ENCODE measurements at places on chromosomes 1 and 21.

DNA sequence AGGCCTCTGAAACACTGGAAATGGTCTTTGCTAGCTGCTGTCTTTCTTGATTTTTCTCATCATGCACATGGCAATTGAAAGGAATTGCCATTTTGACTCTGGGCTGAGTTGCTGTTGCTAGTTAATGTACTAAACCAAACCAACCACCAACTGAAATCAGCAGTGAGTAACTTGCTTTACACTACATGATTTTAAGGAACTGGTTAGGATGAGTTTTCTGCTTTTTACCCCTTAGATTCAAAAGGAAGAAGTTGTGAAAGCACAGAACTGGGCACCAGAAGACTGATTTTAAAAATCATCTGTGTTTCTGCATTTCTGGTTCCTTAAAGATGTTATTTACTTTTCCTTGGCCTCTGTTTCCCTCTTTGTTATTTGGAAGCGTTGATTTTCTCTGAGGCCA is 361.9 kb downstream of the HLX start:
- no peak for DNase-seq

GRCh38 chr1:11187494-11187893 is 1.7 kb upstream of the ANGPTL7 start:
- DNase-seq, result no peak

GRCh38 chr1:161885003-161885402 is 118.9 kb downstream of the ATF6 start:
- no peak for DNase-seq

- DNase-seq, result no peak
Observed at GRCh38 chr1:45979074-45979777, 153.2 kb downstream of the PIK3R3 start.

- no peak for DNase-seq
Observed at GRCh38 chr1:17874231-17874630, 119.1 kb downstream of the ACTL8 start.

DNA sequence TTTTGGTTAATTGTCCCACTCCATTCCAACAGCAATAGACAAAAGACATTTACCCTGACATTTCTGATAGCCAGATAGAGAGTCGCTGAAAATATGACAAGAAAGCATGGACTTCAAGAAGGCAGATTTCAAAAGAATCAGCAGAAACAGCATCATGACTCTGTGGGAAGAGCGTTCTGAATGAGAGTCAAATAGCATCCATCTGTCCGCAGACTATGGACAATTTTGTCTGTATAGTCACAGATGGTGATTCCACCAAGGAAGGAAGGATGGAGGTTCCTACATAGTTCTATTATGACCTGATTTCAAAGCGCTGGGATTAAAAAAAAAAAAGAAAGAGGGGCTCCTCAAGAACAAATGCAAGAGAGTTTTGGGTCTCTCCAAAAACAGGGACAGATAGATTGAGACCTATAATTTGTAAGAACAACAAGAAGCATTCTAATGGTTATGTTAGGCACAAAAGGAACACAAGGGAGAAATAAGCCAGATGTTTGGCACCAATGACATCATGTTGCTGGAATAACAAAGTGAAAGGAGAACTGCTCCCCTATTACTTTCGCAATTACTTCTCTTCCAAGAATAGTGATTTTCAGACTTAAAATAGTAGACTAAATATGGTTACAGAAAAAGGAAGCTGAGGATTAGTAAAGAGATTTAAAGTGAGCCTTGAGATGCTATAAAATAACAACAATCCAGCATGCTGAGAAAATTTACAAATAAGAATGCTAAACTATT is 28.5 kb downstream of the NIBAN1 start:
- DNase-seq, result no peak

DNA sequence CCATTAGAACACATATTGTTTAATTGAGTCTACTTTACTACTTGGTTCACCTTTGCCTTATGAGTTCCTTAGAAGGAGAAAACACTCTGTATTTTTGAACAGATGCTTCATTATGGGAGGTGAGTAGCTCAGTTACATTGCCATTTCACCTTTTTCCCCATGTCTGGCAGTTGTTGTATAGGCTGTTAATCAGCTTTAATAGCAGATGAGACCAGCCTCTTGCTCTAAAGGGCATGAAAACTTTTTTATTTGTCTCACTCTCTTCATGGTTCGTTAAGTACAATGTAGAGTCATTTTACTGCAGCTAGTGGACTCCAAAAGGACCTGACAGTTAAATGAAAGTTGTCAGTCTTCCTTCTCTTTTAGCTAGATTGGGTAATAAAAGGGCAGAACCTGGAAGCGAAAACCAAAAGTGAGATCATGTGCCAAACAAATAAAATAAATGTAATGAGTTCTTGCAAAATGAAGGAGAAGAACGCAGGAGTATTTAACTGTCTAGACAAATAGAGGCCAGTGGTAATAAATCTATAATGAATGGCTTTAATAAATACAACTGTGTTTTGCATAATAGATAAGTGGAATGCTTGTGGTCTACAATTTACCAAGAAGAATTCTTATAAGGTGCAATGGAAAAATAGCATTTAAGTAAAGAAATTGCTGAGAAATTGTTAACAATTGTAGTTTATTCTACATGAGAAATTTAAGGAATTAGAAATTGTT is 180.0 kb upstream of the NEGR1 start:
- no peak for DNase-seq

- DNase-seq, result no peak
Observed at GRCh38 chr1:3539707-3540425, 71.4 kb downstream of the MEGF6 start.

DNA sequence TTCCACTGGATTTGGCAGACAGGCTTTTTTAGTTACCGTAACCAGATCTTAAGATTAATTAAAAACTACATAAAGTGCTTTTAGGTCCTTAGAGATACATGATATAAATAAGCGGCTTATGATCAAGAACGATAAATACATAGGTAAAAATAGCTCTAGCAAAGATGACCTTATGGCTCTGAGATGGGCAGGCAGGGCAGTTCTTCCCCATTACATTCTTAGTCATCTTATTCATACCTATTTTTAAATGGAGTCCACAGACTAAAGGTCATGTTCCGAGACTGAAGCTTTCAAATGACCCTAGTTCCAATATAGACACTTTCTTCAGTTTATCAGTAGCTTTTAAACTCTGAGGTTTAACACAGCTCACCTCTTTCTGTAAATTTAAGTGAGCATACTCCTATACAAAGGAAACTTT is 4.3 kb downstream of the MCL1 start:
- no peak for DNase-seq

- DNase-seq, result no peak
Observed at GRCh38 chr1:66415866-66416265, 118.1 kb upstream of the SGIP1 start.

- DNase-seq, result no peak
Observed at GRCh38 chr1:94713472-94714141, 106.5 kb upstream of the SLC44A3 start.

- DNase-seq, result no peak
Observed at GRCh38 chr1:209742409-209743144, 13.3 kb upstream of the TRAF3IP3 start.

- no peak for DNase-seq
Observed at GRCh38 chr21:45598666-45599065, 44.9 kb upstream of the PCBP3 start.

DNA sequence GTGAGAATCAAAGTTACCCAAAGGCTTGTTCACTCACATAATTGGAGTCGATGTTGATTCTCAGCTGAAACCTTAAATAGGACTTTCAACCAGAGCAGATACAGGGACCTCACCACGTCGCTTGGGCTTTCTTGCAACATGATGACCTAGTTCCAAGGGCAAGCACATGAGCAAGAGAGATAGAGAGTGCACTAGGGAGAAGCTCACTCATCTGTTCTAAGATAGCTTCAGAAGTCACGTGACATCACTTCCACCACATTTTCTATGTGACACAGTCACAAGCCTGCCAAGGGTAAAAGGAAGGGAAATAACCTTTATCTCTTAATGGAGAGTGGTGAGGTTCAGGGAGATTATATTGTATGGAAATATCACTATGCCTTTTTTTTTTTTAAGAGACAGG is 470.1 kb upstream of the PLXNA2 start:
- no peak for DNase-seq

DNA sequence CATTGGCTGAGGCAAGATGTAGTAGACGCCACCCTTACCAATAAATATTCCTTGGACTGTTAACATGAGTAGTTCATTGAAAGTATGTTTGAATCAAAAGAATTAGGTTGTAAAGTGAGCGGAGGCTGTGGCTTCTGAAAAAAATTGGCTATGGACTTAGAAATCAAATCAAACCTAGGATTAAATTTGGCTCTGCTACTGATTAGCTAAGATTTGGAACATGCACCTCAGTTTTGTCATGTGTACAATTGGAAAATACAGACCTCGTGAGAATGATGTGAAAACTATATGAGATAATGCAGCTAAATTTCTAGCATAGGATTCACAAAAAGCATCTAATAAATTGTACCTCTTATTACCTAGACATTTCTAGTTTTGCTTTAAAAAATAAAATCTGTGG is 85.3 kb upstream of the USP25 start:
- no peak for DNase-seq

DNA sequence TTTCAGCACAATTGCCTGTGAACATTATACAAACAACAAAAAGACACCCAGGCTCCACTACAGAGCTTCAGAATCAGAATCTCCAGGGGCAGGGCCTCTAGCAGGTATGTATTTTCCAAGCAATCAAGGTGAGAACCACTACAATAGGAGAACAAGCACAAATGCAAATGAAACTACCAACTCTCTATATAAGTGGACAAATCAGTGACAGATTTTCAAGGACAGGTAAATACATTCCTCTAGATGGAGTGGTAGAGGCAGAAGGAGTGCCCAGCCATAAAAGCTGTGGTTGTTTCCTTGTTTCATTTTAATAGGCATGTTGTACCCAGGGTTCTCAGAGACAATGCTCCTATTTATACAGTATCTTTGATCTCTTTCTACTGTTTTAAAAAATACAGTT is 20.1 kb upstream of the CCDC17 start:
- no peak for DNase-seq

DNA sequence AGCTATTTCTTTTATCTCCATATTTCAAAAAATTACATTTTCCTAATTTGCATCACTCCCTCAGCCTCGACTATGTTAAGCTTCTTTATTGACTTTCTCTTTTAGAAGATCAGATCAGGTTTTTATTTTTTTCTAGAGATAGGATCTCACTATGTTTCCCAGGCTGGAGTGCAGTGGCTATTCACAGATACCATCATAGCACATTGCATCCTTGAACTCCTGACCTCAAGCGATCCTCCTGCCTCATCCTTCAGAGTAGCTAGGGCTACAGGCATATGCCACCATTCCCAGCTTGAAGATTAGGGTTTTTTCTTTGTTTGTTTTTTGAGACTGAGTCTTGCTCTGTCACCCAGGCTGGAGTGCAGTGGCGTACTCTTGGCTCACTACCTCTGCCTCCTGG is 20.1 kb downstream of the UCK2 start:
- no peak for DNase-seq

GRCh38 chr1:42691157-42691498 is 8.9 kb downstream of the YBX1 start:
- no peak for DNase-seq

DNA sequence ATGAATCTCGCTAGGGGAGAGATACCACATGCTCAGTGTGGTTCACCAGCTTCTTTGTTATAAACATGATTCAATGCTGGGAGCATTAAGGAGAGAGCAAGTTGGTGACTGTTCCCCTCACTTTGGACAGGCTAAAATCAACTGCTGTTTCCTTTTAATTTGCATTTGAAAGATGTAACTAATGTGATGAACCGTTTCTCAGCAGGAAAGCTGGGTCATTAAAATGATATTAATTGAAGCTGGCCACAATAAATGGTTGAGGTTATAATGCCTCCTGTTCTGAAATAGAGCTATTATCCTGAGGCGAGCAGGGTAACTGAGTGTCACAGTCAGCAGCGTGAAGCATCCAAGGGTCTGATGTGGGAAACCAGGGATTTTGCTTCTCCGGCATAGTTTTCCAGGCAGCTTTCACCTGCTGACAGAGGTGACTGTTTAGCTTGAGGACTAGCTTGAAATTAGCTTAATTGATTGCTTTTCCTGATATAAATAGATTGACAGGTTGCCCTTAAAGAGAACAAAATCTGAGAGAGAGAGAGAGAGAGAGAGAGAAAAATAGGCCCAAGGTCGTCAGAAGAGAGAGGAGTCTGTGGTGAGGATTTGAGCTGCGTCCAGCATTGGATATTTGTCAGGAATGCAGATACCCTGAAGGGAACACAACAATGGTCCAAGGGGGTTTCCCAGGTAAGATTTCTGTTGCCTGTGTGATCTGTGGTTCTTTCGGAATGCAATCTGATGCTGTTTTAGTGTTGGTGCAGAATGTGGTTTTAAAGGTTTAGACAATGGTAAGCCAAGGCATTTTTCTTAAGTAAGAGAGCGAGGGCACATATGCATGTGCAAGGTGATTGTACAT is 209.7 kb downstream of the PATJ start:
- DNase-seq, result no peak

- DNase-seq, result no peak
Observed at GRCh38 chr1:17075470-17076255, 21.8 kb upstream of the SDHB start.

- no peak for DNase-seq
Observed at GRCh38 chr1:114218361-114219171, 64.9 kb upstream of the SYT6 start.

- DNase-seq, result no peak
Observed at GRCh38 chr1:52947490-52947889, 20.4 kb downstream of the SCP2 start.

DNA sequence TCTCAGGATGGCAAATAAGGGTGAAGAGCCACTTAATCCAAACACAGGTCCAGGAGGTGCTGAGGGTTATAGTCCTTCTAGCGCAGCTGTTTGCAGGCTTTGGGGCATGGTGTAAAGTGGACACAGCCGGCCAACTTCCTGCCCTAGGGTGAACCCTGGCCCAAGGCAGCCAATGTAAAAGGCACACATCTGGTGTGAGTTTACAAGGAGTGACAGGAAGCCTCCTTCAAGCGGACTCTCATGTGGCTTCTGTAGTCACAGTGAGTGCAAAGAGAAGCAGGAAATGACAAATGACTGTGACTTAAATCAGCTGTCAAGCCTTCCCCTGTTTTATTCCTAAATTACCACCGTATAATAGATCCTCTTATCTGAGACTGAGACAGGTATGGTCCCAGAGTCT is 213.0 kb downstream of the CRB1 start:
- peak; percentile 2 for DNase-seq

- DNase-seq, result no peak
Observed at GRCh38 chr1:222171005-222171404, 376.9 kb downstream of the HHIPL2 start.

- DNase-seq, result no peak
Observed at GRCh38 chr1:154623358-154623757, 15.4 kb upstream of the ADAR start.

- no peak for DNase-seq
Observed at GRCh38 chr1:165712764-165713163, 14.4 kb upstream of the ALDH9A1 start.

- DNase-seq, result no peak
Observed at GRCh38 chr1:98048751-98049325, 128.0 kb upstream of the DPYD start.

DNA sequence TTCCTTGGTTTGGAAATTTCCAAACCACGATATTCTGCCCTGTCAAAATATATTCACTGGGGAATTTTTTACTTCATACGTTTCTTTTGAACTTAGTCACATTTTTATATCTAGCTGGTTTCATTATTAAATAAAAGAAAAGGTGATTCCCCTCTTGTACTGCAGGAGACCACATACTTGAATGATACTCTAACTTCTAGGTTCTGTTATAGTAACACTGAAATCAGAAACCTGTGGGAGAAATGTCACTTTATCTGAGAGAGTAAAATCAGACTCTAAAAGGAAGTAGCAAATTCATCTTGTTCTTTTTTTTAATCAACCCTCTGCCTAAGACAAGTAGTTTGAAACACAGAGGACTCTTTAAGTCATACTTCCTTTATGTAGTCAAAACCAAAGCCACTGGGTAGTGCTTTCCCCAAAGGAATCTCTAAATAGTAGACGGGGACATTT is 34.4 kb downstream of the MRPL39 start:
- DNase-seq, result no peak
